ENCODE measurements at places on chromosomes 1 and 21.

GRCh38 chr1:176638713-176639526 is 175.9 kb downstream of the PAPPA2 start:
- DNase-seq = no peak

- no peak for DNase-seq
These were observed 201.5 kb downstream of the NTNG1 start for GRCh38 chr1:107342316-107342715.

DNA sequence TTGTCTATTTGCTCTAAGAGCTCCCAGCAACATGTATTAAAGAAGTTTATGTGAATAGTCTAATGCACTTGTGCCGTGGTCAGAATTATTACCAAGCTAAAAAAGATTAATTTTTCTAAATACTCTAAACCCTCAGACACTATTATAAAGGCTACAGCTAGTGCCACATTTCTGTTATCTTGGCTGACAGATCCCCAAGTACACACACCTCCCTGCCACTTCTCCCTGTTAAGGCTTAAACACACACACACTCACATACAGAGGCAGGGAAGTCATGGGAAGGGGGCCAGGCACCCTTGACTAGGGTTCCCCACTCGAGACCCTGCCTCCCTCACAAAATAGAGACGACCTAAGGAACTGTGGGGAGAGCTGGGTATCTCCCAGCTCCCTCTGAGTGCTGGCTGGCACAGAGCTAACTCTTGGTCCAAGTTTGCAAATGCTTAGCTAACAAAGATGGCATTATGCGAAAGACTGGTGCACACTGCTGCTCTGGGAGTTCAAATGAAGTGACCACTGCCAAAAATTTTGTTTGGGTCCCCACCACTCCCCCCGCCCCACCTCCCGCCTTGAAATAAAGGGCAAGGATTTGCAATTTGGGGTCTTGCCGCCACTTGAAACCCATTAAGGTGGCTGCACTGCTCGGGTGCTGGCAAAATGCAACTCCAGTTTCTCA is 9.8 kb downstream of the SSBP3 start:
- DNase-seq = no peak

DNA sequence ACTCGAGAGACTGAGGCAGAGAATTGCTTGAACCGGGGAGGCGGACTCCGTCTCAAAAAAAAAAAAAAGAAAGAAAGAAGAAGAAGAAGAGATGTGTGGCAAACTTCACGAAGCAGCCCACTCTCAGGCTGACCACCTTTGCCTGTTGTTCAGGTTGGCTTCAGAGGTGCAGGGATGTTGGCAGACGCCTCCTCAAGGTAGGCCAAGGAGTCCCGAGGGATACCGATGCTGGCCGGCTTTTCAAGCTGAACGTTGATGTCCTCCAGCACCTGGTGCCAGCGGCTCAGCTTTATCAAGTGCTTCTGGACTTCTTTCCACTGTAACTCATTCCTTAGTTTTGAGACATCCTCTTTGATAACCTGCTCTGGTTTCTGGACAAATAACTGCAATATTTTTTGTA is 243.8 kb upstream of the ADGRL2 start:
- DNase-seq = no peak

DNA sequence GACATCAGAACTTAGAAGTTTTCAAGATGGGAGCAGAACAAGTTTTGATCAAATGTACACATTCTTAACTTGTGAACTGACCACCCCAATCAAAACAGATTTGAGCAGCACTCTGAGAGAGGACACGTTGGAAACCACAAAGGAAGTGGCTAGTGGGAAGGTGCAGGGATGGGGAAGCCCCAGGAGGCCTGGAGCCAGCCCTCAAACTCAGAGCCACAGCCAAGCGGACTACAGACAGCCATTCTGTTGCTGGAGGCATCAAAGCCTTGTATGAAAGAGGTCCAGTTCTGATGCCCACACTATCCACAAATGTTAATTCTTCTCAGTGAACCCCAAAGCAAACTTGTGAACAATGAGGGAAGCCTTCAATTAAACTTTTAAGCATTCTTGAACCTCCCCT is 143.6 kb upstream of the RAB4A start:
- no peak for DNase-seq

DNA sequence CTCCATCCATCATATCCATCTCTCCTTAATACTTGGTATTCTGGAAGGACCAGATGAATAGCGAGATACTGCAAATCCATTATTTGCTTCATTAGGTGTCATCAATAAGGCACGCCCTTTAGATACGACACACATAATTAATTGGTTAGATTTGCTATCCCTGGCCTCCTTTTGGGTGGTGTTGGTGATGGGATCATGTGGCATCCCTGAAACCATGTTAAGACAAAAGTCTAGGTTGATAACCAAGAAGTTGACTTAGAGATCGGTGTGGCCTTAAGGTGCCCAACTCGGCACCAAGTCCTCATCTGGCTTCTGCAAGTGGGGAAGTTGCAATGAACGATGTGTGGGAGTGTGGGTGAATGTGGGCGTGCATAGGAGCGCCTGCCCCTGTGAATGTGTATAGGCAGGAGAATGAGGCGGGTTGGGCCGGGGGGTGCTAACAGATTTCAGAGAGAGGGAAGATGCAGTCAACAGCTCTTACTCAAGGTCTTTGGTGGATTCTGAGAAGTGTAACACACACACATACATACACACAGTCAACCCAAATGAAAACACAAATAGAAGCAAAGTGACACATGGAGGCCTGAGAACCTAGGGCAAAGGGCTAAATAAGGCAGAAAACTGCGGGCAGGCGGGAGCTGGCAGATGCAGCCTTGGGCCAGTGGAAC is 415.7 kb upstream of the ESRRG start:
- DNase-seq = no peak

- no peak for DNase-seq
These were observed 1010.3 kb downstream of the AMY1C start for GRCh38 chr1:104760017-104760416.

GRCh38 chr1:12709091-12709491 is 6.8 kb upstream of the AADACL3 start:
- no peak for DNase-seq

DNA sequence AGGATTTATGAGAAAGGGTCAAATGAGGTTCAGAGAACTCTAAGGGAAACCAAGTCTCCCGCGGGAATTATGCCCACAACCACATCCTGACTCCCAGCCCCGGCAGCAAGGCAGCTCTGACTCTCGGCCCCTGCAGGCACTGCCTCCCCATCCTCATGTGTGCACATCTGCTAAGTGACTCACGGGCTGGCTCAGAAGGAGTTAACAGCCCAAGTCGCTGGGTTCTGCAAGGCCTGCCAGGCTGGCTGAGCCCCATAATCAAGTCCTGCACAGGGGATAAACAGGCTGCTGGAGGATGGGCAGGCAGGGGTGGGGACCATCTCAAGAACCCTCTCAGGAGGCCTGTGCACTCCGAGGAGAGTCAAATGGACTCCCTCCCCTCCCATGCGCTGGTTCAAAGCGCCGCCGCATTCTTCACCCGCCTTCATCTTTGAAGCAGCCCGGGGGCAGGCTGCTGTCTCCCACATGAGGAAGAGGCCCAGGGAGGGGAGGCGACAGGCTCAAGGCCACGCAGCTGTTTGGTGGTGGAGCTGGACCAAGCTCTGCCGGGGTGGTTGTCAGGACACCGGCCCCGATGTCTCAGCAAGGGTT is 344.3 kb downstream of the MATN1 start:
- no peak for DNase-seq

- DNase-seq = no peak
These were observed 3.9 kb downstream of the CD1B start for GRCh38 chr1:158327481-158327880.

- DNase-seq = no peak
These were observed 392.7 kb downstream of the MATN1 start for GRCh38 chr1:30330644-30331043.

DNA sequence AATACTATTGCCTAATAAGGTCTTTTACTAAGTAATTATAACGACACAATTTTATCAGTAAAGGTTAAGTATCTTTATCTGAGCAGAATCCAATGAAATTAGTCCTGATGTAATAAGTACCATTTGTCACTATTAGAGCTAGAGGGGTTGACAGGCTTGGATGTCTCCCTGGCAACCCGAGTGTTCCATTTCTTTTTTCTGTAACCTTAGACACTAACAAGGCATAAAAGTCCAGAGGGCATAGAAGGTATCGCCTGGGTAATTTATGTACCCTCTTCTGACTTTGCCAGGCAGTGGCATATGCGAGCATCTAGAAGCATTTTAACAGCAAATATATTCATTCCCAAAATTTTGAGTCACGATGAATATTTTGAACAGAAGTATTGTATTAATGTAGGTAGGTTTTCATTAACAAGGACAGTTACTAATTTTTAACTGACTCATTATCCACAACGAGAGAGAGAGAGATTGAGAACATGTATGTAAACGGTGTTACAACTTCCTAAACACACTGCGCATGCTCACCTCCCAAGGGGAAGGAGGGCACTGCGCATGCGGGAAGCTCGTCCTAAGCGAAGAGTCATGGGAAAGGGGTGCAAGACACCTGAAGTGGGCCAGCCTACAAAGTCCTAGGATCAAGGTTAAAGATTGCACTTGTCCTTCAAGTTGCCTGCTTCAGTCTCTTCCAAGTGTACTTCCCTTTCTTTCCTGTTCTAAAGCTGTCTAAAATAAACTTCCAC is 423.9 kb downstream of the DSCAM start:
- no peak for DNase-seq

DNA sequence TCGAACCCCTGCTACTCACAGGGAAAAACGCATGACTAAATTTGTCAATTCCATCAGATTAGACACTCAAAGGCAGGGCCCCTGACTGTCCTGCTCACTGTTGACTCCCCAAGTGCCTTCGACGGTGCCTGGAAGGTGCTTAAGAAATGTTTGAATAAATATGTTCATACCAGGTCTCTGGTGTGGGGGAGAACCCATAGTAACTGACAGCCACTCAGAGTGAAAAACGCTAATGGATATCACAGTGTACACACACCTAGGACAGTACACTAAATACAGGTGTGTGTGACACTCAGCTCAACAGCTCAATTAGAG is 39.7 kb upstream of the WASF2 start:
- no peak for DNase-seq

GRCh38 chr1:33002006-33002405 is 34.7 kb downstream of the AK2 start:
- DNase-seq = no peak

DNA sequence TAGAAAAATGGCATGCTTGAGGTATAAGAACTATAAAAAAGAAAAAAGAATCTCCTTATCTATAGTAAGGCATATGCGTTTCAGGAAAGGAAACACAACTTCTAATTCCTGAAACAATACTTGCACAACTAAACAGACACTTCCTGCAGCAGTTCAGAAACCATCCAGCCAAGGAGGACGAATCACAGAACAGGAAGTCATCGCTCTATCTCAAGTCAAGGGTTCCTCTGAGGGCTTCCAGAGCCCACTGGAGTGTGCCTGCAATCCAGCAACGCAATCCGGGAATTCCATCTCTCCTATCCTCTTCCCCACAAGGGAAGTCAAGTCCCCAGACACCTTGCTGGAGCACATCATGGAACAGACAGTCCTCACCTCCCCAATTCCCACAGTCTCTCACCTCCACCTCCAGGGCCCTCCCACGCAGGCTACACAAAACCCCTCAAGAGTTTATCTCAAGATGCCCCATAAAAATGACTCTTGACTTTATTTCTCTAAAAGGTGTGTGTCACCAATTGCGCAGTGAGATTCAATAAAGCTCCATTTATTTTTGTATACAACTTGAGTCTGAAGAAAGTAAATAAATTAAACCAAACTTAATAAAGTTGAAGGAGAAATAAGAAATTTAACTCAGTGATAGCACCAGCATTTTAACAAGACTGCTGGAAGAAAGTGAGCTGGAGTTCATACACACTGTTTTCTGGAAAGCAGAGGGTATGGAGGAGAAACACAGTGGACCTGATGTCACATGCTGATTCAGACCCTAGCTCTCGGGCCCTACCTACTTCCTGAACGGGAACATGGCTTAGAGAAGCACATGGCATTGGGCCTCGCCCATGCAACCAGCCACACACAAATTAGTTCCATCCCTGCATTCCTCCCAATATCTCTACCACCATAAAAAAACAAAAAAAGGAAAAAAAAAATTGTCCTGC is 39.9 kb downstream of the SIPA1L2 start:
- no peak for DNase-seq

DNA sequence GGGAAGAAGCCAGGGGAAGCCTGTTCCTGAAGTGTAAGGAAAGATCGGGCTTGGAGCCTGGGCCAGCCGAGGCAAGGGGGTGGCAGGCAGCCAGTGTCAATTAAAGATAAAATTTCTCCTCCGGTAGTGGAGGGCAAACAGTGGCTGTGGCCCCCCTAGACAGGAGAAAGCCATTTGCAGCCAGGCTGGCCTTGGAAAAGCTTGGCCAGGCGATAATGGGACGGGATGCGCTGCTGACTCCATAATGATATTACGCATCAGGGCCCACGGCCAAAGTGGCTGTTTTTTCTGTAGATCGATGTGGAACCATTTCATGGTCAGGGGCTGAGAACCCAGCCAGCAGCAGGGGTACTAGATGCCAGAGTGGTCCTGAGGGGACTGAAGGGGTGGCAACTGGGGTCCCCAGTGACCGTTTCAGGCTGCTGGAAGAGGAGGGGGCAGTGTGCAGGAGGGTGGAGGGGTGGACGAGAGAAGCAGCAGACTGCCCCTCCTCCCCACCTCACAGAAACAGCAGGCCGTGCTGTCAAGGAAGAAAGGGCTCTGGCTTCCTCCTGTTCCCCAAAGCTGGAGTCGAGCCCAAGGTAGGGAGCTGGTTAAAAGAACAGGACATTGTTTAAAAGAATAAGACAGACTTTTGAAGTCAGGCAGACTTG is 25.2 kb downstream of the KCNC4 start:
- DNase-seq = no peak

GRCh38 chr1:165381745-165382505 is 25.4 kb upstream of the LMX1A start:
- DNase-seq = no peak

- no peak for DNase-seq
These were observed 9.9 kb downstream of the IBA57 start for GRCh38 chr1:228175316-228176023.

DNA sequence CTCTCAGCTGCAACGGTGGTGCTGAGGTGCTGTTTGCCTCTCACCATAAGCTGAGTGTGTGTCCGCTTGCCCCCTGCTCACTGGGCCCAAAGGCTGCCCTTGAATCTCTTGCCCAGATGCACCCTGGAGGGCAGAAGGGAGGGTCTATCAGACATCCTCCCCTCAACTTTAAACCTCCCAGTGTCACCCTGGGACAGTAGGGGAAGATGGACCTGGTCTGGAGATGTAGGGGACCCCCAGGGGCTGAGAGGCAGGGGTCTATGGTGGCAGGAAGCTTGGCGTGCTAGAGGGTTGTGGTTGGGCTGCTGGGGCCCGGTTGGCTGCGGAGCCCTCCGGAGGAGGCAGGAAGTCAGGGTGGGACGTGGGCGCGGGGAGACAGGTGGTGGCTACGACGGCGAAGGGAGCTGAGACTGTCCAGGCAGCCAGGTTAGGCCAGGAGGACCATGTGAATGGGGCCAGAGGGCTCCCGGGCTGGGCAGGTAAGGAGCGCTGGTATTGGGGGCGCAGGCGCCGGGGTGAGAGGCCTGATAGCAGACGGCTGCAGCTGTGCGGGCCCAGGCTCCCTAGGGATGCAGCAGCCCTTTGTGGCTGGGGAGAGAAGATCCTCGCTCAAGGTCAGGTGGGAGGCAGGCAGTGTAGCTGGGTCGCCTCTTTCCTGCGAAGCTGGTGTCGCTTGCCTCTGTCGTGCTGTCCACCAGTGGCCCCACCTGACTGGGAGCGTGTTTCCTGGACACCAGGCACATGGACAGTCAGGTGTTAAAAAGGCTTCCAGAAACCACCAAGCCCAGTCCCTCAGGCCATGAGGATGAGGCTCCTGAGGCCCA is at the start of gene LCK:
Gene LCK (plus strand): TSS at position 373 of the 824 bp plus-strand sequence. CDS start 23,065 bp downstream, outside the sequence.
- no peak for DNase-seq
